ENCODE measurements at places on chromosomes 13 and 19.
A peak's percentile ranks its signal among the peaks of the same experiment; 100 is the strongest.

- peak; percentile 15 for DNase-seq
Measured at GRCh38 chr13:112725346-112726015, 35.6 kb downstream of the ATP11A start.

GRCh38 chr13:110340812-110341444, 33.8 kb downstream of the COL4A2 start:
- peak; percentile 23 for DNase-seq

- DNase-seq, result no peak
Measured at GRCh38 chr13:107266657-107267056, 698.7 kb upstream of the ARGLU1 start.

GRCh38 chr19:48216933-48217332, 38.8 kb downstream of the CARD8 start:
- DNase-seq, result no peak

- DNase-seq, result no peak
Measured at GRCh38 chr19:3880471-3881271, at the start of gene ATCAY. TSS of gene ATCAY (plus strand) at chr19:3880685. CDS start at chr19:3885768, 5,083 bp downstream.

- no peak for DNase-seq
Measured at GRCh38 chr19:4584670-4585460, 25.4 kb upstream of the SEMA6B start.

DNA sequence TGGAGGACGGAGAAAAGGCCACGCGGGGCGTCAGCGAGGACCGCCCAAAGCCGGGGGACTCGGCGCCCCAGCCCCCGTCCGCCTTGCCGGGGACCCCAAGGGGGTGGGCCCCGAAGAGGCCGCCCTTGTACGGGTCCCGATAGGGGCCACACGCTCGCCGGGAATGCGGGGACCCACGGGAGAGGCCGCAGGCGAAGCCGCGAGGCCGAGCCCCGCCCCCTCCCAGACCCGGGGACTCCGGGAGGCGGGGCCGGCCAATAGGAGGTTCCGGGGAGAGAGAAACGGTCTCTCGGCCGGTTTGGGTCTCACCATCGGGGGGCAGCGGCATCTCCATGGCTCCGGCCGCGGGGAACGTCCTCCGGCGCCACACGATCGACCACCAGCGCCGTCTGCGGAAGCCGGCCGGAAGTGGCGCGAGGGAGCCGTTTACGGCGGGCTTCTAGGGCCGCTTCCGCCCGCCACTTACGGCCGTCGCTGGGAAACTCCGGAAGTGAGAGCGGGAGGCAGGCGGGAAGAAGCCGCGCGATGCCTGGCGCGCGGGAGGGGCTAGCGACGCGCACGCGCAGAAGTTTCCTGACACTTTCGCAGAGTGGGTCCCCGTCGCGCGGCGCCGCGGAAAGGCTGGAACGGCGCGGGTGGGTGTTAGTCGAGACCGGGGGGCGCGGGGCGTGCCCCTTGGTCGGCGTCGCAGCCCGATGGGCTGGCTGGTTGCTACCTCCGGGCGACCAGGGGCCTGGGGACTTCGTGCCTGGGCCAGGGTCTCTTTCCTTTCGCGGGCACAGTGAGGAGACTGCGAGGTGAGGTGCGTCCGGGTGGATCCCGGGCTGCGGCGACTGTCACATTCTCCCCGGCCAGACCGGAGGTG, at the start of gene CHERP:
TSS of gene CHERP (minus strand) at position 393 of the 865 bp plus-strand sequence. CDS start at position 334, 59 bp downstream.
- DNase-seq, result peak; percentile 94

- peak; percentile 30 for DNase-seq
Measured at GRCh38 chr19:38417544-38418506, 8.2 kb downstream of the RASGRP4 start.

GRCh38 chr13:90534617-90535370, 812.7 kb upstream of the MIR17HG start:
- no peak for DNase-seq

DNA sequence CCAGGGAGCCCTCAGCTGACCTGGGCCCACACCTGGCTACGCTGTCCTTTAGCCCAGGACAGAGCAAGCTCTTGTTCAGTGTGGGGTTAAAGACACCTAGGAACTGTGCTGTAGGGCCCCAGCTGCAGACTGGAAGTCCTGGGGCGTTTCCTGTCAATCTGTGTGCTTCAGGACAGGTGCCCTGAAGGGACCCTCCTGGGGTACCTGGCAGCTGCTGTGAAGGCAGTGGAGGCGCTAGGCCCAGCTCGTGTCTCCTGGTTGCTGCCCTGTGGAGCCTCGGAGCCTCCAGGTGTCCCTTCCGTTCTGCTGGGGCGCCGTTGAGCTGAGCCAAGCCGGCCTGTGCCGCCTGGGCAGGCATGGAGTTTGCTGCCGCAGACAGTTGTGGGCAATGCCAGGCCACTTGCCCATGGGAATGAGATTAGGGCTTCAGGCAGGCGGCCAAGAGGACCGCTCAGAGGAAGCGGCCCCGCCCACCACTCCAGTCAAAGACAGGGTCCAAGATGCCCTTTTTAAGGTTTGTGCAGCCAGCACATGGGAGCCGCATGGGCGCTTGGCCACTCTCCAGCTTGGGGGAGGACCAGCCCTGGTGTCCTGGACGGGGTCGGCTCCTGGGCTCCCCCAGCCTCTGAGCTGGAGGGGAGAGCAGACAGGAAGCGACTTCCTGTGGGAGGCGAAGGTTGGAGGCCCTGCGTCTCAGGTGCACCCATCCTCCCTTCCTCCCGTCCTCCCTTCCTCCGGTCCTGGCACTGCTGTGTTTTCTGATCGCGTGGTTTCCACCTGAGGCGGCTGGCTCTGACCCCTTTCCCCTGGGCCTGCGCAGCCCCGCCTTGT, 4.0 kb downstream of the PTBP1 start:
- peak; percentile 12 for DNase-seq
